ENCODE measurements at places on chromosomes 12 and 14.
A peak's percentile ranks its signal among the peaks of the same experiment; 100 is the strongest.

GRCh38 chr12:98198261-98198982 lies 317.0 kb upstream of the TMPO start:
- no peak for DNase-seq

DNA sequence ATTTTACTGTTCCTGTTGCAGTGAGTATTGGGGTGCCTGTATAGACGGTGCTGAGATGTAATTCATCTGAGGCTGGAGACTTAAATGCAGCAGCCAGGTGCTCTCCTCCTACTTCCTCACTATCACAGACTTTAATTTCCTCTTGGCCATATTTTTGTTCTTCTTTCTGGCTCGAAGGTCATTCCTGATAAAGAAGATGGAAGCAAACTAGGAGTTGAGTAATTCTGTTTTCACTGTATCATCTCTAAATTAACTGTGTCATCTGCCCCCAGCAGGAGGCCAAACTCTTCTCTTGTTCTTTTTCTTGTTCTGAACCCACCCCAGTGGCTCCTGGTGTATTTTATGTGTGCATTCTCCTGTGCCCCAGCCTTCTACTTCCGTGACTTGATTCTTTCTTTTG lies 141.7 kb upstream of the ARHGAP5 start:
- DNase-seq: no peak

DNA sequence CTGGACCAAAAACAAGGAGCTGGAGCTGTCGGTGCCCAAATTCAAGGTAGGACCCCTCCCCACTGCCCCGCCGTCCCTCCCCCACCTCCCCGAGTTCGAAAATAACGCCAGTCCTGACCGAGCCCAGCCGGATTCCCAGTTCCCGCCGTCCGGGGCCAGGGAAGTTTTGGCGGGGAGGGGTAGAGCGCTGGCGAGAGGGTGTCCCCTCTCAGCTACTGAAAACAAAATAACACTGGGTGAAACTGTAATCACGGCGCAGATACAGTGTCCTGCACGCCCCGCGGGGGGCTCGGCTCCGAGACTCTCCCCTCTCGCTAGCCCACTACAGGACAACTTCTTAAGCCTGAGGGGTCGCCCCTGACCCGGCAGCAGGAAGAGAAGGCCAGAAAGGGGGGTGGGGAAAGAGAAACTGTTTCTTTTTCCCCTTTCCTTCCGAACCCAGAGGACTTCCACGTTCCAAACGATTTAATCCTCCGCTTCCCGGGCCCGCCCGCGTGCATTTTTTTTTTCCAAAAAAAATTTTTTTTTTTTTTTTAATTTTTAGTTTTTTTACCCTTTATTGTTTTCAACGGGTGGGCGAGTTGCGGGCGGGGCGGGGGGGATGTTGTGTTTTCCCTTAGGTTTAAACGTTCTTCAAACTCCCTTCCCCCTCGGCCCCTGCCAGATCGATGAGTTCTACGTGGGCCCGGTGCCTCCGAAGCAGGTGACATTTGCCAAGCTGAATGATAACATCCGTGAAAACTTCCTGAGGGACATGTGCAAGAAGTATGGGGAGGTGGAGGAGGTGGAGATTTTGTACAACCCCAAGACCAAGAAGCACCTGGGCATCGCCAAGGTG lies 1.6 kb downstream of the SETD1B start:
- peak; percentile 23 for DNase-seq

DNA sequence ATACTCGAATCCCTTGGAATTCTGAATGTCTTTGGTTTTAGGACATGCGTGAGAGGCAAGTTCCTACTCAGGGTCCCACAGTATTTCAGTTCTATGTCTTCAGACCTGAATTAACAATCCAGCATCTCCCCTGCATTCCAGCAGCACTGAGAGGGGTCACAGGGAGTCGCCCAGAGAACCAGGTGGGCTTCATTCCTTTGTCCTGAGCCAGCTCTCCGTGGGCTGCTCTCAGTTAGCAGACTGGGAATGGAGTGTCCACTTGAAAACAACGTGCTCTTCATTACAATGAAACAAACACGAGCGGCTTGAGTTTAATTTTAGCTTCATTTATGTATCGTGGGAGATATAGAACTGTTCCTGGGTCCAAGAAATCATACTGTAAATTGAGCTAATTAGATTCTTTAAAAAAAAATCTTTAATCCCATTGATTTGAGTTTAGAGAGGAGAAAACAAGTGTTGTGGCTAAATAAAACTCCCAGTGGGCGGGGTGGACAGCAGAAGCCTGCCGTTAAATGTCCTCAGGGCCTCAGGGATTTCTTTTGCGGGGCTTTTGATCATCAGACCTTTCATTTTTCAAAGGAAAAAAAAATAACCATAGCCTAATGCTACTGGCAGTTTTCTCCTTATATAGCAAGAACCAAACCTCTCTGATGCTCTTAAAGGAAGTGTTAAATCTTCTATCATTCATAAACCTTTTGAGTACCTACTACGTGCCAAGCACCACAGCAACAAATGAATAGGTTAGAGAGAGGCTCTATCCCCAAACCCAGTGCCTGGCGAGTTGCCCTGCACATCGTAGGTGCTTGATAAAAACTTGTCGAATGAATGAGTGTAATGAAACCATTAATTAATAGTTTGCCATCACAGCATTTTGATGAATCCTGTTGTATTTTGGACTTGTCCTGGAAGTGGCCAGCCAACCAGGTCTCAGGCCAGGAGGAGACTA lies 140.4 kb downstream of the CHST11 start:
- DNase-seq: no peak

- DNase-seq: no peak
Measured at GRCh38 chr14:24232645-24233537, at the start of gene GMPR2. Gene GMPR2, plus strand, starts transcription at chr14:24232929. Its CDS starts 325 bp downstream, at chr14:24233254.

- DNase-seq: no peak
Measured at GRCh38 chr14:94110552-94111181, at the start of gene IFI27. Gene IFI27, plus strand, starts transcription at chr14:94110736.

DNA sequence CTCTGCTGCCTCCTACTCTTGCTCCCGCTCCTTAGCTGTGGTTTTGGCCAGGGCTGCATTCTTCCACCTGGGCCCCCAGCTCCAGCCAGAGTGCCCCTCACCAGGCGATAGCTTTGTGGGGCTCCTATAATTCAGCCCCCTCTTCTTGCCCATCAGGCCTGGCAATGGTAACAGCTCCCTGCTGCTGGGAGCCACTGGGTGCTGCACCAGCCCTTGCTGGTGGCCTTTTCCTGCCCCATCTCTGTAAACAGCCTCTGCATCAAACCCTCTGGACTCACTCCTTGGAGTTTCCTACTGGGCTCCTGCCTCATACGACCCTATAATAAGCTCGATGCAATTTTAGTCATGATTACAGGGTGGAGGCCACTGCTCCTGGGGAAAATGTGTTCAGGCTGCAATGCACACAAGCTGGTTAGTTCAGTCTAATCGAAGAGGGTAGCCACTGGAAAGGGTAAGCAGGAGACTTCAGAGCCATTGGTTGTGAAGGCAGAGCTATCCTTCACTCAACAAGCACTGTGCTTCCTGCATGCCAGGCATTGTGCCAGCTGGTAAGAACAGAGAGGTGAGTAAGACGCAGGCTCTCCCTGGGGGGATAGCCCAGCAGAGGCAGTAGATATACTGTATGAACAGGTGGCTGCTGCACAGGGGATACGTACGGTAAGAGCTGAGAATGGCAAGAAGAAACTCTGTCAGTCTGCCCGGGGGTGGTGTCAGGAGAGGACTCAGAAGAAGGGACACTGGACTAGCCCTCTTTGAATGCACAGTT lies 24.7 kb downstream of the CLMN start:
- no peak for DNase-seq

DNA sequence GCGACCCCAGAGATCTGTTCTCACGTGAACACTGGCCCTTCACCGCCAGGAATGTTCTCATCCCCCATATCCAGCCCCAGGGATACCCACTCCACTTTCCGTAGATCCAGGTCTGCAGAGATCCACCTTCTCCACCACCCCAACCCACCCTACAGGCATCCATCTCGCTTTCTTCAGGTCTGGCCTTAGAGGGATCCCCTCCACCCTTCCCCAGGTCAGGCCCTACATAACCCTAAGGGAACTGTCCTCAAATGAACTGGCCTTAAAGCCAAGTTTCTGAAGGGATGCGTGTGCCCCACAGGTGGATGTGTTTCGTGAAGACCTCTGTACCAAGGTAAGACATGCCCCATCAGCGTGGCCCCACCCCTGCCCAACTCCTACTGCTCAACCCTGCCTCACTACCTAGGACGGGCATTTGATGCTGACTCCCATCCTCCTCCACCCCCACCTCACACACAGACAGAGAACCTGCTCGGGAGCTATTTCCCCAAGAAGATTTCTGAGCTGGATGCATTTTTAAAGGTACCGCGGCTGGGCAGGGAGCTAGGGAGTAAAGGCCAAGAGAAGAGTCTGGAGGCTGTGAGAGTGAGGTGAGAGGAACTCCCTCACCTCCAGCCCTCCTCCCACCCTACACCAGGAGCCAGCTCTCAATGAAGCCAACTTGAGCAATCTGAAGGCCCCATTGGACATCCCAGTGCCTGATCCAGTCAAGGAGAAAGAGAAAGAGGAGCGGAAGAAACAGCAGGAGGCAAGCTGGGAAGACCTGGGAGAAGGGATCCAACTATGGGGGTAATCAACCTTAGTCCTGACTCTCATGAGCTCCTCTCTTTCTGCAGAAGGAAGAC lies 912 bp downstream of the PSME1 start:
- DNase-seq: no peak

GRCh38 chr14:102654298-102654697 lies 61.8 kb downstream of the RCOR1 start:
- no peak for DNase-seq

DNA sequence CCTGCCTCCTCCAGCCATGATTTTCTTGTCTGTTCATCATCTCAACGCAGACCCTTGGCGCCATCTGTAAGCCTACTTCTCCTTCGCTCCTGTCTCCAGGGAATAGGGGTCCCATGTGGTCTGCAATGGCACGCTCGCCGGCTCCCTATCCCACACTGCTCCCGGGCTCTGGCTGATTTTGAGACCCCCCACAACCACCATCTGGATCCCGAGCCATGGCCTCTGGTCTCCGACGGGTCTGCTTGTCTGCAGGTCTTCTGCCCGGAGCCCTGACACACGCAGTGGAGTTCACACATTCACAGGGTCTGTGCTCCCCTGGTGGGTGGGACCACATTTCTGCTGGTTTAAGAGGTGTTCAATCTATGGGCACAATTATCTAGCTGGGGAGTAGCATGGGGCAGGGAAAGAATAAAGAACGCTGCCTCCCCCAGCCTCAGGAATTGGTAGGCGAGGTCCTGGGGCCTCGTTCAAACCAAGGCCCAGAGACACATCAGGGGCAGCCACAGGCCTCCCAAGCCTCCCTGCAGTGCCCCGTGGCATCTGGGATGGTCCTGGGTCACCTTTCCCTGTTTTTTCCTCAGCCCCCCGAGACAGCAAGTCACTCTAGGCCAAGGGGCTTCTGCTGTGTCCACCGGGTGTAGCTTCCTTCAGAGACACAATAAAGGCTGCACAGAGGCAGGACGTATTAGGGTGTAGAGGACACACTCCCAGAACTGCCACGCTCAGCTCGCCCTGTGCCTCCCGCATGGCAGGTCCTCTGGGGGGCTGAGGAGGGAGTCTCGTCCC lies 21.5 kb downstream of the FZD10 start:
- no peak for DNase-seq

DNA sequence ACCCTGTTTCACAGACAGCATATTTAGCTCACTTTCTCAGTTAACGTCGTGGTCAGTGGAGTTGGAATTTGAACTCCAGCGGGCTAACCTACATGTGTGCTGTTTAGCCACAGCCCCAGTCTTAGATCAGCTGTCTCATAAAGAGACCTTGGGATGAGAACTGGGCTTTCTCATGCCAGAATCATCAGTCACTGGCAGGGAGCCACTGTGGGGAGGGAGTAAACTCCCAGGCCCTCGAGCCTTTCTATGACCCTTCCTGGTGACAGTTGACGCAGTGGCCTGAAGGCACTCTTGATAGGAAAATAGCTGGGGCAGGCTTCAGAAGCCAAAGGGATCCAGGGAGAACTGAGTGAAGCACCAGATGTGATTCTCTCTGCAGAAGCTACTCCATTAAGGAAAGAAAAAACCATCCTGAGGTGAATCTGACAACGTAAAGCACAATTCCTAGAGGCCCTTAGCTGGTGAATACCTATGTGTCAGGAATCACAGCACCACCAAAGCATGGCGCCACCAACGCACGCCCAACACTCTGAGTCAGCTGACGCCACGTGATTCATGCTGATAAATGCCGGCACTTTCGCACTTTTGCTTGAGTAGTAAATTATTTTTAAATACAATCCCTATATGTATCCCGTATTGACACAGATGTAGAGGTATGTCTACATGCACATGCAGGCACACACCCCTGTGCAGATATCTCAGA lies 279.6 kb upstream of the TMEM132C start:
- DNase-seq: no peak

DNA sequence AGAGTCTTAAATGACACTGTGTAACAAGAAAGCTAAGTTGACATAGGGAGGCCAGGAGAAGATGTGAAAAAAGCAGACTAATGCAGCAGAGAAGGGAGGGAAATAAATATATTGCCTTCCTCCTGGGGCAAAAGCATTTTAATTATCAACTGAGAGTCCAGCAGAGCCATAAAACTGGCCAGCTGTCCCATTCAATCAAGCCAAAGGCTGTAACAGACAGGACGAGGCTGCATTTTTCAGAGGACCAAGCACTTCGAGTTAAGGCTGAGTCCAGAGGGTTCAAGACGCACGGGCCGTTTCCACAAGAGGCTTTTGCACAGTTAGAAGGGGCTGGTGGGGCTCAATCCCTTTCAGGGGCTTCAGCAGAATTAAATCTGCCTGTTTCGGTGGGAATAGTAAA lies 20.4 kb downstream of the MAP3K9 start:
- no peak for DNase-seq

GRCh38 chr14:34025325-34026017 lies 74.6 kb upstream of the EGLN3 start:
- DNase-seq: no peak

DNA sequence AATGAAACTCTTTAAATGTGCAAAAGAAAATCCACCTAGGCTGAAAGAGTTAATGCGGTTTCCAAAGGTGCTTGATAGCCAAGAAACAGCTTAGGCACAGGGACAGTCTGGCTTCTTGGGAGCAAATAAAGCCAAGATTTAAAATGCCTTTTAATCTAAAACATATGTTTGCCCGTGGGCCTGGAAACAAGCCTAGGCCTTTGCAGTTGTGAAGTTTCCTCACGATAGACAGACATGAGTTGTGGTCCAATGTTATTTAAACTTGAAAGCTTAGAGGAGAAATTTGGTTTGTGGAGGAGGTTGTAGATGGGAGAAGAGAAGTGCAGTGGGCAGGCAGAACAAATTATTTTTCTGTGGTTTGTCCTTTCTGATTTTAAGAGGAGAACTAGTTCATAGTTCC lies 29.8 kb downstream of the PROX2 start:
- DNase-seq: no peak

DNA sequence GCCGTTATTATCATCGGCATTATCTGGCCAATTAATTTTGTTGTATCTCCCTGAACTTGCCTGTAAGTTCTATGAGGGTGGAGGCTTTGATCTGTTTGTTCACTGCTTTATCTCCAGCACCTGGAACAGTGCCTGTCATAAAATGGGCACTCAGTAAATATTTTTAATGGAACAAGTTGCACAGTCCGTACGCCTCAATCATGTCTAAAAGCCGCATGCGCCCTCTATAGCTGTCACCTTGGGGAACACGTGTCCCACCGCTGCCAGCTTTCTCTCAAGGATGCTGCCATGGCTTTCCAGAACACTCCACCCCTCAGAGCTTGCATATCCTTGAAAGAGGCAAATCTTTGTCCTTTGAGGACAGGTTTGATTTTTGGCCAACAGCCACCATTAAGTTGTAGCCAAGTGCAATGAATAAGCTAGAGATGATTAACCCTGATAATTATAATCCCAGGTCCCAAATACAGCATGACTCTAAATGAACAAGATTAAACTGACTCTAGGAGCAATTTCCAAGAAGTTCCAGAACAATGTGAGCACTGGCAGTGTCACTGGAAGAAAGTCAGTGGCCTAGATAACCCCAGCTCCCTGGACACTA lies 55.1 kb downstream of the ERH start:
- no peak for DNase-seq

GRCh38 chr14:76936483-76936882 lies 92.0 kb downstream of the IRF2BPL start:
- DNase-seq: no peak

All from NCI-H187 (cell line).